NCI-H524 treated with DMSO at 0.1 percent for 48 hours (cell line): ENCODE measurements at places on chromosomes 13 and 19.

DNA sequence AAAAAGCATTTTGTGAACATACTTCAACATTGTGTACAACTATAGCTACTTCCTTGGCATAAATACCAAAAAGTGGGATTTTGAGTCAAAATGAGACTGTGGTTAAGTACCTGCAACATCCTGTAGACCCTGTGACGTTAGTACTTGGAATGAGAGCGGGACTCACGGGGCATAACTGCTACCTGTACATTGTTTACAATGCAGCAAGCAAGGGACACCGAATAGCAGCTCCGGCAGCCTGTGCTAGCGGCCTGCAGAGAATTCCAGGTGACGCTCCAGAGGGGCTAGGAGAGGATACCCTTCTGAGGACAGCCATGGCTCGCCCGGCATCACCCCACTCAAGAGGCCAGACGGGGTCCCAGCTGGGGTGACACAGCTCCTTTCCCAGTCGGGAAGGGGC, 824 bp upstream of the ZNF331 start:
- no peak for DNase-seq

GRCh38 chr13:99489028-99489427, 12.2 kb upstream of the TM9SF2 start:
- DNase-seq: no peak

DNA sequence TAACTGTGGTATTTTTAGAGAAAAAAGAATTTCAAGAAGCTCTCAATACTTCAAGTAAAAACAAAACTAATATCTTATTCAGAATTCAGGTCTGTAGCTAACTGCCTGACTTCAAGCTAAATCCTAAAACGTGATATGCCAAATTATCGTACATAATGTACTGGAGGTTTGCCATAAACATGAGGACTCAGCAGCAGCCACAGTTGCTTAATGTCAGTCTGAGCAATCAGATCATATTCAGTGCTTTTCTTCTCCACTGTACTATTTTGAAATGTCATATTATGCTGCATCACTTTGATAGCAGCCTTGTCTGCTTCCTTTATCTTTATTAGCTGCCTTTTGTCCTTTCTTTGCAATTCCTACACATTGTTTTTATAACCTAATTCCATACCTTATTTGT, 265.1 kb upstream of the EDNRB start:
- DNase-seq: no peak

DNA sequence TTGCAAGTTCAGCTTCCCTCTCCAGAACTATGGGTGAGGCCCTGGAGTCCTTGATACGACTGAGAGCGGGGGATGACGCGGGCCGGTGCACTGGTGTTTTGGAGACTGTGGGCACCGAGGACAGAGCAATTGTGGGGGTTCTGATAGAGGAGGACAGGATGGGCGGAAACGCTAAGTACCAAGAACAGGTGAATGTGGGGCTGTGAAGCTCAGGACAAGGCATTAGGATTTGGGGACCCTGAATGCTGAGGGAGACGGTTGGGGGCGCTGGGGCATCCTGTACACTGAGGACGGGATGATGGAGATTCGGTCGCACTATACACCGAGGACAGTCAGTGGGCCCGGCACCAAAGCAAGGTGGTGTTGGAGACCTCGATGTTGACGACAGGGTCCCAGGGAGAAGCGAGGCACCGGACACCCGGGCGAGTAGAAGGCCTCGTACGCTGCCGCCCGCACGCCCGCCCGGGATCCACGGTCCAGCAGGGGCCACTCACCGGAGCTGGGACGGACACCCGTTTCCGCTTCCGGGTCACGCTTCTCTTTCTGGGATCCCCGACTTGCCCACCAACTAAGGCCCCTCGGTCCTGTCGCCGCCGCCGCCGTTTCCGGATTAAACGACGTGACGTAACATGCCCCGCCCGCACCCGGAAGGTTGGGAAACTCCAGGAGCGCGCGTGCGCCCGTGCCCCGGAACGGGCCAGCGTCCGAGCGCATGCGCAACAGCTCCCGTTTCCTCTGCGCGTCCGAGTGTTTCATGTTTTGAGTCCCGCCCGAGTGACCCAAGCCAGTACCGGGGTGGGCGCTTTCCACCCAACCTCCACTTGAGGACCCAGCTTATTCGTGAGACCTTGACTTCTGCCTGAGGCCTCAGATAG, at the start of gene CHMP2A:
Gene CHMP2A (minus strand): TSS at position 612 of the 875 bp plus-strand sequence. CDS start 893 bp downstream, outside the sequence.
- DNase-seq: no peak

DNA sequence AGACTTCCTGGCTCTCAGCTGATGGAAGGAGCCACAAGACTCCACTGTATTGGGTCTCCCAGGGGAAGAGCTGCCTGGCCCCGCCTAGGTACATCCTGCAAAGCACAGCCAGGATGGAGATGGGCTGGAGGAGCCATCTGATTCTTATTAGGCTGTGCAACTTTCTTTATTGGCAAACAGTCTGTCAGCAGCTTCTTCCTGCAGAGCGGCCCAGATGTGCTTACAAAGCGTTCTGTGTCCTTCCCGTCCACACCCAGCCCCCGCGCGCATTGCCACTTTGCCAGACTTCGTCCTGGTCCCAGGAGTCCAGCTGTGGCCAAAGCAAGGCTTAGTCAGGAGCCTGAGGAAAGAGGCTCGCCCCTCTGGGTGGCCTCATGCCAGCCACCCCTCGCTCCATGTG, 409.3 kb downstream of the ZNF536 start:
- DNase-seq: no peak

GRCh38 chr13:93248627-93249047, 22.0 kb downstream of the GPC6 start:
- peak; percentile 55 for DNase-seq

DNA sequence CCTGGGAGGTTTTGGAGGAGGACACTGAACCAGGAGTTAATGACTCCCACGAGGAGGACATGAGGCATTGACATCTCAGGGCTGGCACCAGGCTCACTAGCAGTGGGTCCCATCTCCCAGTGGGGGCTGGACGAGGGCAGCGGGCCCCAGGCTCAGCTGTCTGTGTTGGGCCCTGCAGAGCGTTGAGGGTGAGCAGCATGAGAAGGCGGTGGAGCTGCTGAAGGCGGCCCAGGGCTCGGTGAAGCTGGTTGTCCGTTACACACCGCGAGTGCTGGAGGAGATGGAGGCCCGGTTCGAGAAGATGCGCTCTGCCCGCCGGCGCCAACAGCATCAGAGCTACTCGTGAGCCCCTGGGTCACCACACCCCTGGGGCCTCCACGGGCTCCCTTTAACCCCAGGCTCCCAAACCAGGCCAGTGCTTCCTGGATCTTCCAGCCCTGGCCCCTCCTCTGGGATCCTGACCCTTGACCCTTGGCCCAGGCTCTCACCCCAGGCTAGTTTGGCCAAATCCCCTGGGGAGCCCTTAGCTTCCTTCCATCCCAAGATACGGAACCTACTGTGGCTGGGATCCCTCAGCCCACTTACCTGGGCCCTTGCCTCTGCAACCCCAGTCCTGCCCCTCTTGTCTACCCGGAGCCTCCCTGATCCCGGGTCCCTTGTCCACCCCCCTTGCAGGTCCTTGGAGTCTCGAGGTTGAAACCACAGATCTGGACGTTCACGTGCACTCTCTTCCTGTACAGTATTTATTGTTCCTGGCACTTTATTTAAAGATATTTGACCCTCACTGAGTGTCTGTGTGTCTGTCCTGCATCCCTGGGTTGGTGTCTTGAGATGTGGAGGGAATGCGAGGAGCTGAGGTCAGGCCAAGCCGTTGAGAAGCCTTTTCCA, 1.0 kb downstream of the C19orf73 start:
- no peak for DNase-seq

DNA sequence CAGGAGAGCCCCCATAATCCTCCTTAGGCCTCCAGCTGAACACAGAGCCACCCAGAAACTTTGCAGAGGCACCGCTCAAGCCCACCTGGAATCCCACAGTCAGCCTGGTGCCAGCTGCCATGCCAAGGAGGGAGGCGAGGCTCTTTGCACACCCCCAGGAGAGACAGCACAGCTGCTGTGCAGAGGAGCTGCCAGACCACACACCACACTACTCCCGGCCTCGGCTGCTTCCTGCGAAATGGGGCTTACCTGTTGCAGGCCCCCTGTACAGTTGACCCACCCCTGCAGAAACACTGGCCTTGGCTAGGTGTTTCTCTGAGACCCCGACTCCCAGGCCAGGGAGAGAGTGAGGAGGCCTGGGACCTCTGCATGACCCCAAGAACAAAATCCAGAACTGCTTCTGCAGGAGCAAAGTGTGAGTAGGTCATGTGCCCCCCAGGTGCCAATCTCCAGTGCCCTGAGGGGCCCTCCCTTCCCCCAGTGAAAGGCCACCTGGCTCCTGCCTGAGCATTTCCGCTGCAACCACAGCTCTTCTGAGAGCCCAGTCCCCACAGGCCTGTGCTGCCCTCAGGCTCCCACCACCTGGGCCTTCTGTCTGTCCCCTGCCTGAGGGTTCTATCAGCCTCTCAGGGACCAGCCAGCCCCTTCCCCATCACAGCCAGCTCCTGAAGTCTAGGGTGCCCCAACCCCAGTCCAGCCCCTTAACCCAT, 580.4 kb downstream of the UQCRFS1 start:
- DNase-seq: no peak

DNA sequence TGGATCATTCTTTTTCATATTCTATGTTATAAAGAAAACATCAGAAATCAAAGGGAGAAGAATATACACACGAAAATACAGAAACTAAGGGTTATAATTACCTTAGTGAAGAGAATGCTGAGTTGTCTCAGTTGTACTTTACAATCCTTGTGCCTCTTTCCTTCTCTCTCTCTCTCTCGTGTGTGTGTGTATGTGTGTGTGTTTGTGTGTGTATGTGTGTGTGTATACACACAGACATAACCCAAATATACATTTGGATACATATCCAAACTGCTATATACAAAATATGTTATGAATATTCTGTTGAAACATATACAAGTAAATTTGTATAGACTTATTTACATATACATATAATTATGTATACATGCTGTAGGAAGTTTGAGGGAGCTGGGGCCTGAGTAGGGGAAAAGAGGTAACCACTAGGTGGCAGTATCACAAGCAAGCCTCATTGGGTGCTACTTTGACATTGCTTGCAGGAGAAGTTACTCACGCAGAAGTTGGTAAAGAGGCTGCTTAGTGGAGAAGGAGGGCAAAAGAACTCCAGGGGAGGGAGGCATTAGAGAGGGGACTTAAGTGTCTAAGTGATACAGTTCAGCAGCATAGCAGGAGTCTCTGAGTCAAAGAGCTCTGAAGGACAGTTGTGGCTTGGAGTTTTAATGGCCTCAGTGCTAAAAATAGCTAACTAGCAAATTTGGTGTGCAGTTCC, 465.1 kb upstream of the PCDH20 start:
- DNase-seq: no peak

DNA sequence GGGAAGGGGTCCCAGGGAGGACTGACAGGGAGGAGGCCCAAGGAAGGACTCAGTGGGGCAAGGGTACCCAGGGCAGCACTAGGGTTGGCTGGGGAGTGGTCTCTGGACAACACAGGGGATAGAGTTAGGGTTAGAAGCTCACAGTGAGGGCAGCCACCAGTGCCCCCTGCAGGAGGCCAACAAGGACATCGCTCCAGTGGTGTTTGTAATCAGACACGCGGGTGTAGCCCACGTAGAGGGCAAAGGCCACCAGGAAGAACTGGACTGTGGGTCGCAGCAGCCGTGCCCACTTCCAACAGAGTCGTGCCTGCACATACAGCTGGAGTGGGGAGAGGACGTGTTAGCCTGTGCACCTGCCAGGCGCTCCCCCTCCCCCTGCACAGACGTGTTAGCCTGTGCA, 9.2 kb downstream of the PLPP2 start:
- no peak for DNase-seq

- DNase-seq: no peak
These were observed 31.3 kb upstream of the FOXO1 start for GRCh38 chr13:40697711-40698110.

DNA sequence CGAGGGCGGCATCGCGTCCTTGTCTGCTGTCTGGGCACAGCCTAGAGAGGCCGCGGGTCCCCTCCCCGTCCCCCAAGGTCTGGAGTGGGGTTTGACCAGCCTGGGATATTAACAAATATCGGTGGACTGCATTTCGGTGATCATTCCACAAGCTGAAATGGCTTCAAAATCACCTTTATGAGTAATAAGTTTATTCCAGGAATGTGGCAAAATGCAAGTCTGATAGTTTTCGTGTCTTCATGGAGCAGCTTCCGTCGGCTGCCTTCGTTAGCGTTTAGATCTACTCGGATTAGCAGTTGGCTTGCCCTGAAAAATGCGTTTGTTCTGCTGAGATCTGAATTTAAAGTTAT, 1.1 kb upstream of the GJA3 start:
- no peak for DNase-seq

- no peak for DNase-seq
These were observed 78.9 kb upstream of the FLT1 start for GRCh38 chr13:28573595-28574373.

DNA sequence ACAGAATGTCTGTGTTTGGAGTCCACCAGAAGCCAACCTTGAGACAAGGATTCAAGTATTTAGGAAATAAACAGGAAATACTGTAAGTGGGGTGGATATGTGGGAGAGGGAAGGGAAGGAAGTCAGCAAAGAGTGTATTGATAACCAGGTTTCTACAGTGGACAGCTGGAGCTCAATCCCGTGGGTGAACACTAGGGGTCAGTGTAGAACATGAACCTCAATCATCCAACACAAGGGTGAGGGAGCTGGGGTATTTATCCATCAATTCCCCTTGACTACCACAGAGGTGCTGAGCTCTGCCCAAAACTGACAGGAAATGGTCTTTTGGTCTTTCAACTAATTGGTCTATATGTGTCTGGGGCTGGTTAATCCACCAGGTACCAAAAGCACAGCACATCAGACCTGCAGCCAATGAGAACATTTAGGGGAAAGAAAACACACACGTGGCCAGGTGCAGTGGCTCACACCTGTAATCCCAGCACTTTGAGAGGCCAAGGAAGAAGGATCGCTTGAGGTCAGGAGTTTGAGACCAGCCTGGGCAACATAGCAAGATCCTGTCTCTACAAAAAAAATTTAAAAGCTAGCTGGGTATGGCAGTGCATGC, 5.6 kb upstream of the SYDE1 start:
- no peak for DNase-seq

DNA sequence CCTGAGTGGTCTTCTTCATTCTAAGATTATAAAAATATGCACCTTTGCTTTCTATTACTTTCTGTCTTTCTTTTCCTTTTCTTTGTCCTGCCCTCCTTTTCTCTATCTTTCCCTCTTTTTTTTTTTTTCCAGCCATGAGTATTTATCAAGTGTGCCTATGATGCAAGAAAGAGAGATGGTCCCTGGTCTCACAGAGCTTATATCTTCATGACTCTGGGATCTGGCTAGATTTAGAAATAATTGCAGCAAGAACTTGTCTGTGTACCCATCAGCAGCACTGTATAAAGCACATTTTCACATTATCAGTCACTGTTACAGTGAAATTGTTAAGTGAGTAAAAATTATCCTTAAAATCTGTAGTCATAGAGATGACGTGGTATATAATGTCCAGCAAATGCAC, 31.6 kb upstream of the GAS6 start:
- DNase-seq: no peak

DNA sequence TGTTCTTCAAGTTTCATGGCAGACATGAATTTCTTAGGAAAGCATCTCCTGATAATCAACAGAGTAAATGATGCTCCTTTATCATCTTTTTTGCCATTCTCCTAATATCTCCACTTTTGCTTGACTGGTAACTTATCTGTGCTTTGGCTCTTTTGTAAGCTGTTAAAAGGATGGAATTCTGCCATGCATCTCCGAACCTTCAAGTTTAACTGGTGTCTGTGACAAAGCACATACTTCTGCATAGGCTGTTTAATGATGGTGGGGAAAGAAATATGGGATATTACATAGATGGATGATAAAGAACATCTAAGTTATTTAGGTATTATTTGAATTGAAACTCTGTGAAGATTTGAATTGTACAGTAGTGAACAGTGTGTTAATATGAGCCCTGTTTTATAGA, 866.9 kb upstream of the SLITRK1 start:
- DNase-seq: no peak
